ENCODE measurements at places on chromosomes 6 and 20. TPM values are rescaled to one million over a fixed set of nuclear protein-coding genes. Genes with fewer than 3 reads are reported as not detected.

Gene CLPSL2
- polyA plus RNA-seq, result not detected

Gene TENT5A
- polyA plus RNA-seq, result 0.64 TPM

Gene CLPSL1
- polyA plus RNA-seq, result not detected

Gene VGLL2
- not detected for polyA plus RNA-seq

Gene SNX9
- polyA plus RNA-seq, result 7.0 TPM

Gene KCNK15
- not detected for polyA plus RNA-seq

Gene VIP
- polyA plus RNA-seq, result not detected
